ENCODE measurements at places on chromosomes 3 and 15.
A peak's percentile ranks its signal among the peaks of the same experiment; 100 is the strongest.

- DNase-seq: peak; percentile 9
These were observed 473 bp downstream of the FHIT start for GRCh38 chr3:61250784-61251173.

- DNase-seq: peak; percentile 11
These were observed 2.6 kb downstream of the ATP8B4 start for GRCh38 chr15:50116477-50116876.

- DNase-seq: no peak
These were observed 18.6 kb downstream of the TMEM266 start for GRCh38 chr15:76078285-76078877.

DNA sequence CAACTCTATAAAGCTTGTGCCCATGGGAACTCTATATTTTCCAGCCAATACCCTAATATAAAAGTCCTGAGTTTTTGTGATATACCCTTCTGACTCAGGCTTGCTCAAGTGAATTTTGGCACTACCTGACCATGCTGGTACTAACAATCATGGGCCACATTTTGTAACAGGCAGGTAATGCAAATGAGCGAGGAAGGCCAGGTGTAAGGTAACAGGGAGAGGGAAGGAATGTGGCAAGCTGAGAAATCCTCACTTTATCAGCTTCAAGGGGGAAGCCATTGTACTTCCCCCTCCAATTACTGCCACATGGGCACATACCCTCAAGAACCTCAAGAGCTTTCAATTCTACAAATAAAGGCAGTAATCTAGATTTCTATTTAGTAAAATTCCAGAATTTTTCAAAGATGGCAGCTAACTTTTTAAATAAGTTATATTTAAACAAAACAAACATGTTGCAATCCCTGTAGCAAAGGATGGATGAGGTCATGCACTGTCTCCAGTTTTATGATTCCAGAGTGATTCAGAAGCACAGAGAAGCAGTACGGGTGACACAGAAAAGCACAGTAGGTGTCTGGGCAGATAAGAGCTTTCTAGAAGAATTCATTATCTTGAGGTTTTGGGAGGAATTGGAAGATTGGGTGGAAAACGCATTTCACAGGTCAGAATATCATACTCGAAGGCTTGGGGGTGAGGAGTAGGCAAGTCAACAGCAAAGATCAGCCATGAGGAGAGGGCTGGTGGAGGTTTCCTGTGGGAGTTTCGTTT lies 87.6 kb downstream of the FOXP1 start:
- peak; percentile 68 for DNase-seq

- peak; percentile 95 for DNase-seq
These were observed at the start of gene CADM2 for GRCh38 chr3:84958495-84959469. Gene CADM2 (plus strand): TSS chr3:84958989.

GRCh38 chr3:141530415-141530768 lies 43.6 kb downstream of the RASA2 start:
- DNase-seq: no peak

- DNase-seq: no peak
These were observed 217.8 kb downstream of the SHQ1 start for GRCh38 chr3:72630327-72630968.
